ENCODE measurements at places on chromosomes 3 and 15.

DNA sequence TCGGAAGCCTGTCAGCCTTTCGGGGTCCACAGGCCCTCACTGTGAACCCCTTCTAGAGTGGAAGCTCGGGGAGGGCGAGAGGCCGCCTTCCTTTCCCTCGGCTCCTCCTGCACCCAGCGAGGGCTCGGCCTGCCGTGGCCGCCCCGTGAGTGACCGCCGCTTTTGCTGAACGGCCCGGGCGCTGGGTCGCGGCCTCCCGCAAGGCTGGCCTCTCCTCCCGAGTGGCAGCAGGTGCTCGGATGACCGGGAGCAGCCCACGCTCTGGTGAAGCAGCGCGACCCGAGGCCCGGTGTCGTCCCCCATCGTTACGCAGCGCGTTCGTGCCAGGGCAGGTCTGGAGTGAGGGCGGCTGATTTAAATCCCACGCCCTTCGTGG is 53.8 kb downstream of the LRRK1 start:
- DNase-seq = no peak

DNA sequence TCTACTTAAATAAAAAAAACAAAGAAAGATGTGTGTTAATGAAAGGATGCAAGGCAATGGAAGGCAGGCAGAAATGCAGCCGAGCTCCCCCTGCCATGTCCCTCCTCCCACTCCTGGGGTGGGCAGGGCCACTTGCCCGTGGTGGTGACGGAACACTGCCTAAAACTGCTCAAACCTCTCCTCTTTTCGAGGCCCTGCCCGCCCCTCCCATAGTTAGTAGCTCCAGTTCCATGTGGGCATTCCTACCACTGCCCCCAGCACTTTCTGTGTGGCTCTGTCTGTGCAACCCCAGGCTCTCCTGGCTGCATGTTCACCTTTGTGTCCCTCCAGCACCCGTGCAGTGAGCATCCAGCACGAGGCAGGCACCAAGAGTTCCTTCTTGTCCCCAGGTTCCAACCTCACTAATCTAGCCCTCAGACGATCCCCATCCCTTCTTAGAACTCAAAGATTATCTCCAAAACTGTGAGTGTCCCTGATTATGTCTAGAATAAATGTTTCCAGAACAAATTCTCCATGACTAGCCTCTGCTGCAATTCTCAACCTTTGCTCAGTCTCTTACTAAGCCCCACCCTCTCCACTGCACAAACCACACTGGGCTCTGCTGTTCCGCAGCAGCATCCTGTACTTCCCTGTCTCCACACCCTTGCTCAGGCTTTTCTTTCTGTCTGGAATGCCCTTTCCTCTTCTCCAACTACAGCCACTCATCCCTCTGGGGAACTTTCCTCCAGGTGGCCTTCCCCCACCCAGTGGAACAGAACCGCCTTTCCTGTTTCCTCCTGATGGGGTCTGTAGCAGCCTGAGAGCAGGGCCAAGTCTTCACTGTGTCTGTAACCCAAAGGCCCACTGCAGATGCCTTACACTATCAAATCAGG is 32.6 kb upstream of the SPTBN5 start:
- DNase-seq = peak; percentile 43

DNA sequence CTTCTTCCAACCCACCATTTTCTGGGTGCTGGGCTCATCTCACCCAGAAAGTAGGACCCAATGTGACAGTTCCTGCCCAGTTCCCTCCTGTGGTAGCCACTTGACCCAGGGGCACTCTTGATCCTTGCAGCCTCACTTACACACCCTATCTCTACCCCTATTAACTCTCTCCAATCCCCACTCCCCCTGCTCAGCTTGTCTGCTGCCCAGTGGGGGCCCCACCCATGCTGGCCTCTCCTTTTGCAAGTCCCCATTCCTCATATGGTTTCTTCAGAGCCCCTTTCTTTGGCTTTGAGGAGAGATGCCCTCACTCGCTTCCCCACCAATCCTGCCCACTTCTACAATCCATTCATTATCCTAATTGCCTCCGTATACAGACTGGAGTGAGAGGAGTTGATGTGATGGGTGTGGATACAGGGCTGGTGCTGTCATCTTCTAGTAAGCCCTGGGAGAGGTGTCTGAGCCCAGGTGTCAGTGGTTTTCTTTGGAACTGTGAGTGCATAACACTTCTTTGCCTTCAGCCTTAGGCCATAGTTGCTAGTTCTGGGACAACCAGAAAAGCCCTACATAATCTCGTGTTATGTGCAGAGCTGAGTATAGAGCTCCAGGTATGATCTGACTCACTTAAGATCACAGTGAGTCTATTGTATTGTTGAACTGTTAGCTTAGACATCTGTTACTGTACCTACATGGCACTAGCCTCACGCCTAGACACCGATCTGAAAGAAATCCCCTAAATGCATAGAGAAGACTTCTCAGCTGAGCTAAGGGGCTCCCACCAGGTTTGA is 4.8 kb upstream of the CCR5 start:
- DNase-seq = no peak

DNA sequence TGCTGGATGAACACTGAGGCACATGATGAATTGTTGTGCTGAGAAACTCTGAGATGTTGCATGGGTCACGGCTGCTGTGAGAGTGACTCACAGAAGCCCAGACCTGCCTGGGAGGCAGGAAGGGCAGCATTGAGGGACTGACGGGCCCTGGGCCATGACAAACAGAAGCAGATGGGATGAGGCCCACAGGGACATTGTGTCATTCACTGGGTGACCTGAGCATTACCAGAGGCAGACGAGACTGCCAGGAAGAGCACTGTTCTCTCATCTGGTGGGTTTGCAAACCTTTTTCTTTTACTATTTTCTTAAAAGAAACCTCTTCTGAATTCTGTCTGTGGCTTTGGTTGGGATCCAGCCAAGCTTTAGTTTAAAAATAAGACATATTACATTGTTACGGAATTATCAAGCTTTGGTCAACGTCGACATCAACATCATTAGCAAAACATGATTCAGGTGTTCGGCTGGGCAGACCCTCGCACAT is 67.8 kb downstream of the BDH1 start:
- DNase-seq = peak; percentile 89

GRCh38 chr15:35436422-35436821 is 109.5 kb downstream of the DPH6 start:
- DNase-seq = no peak

DNA sequence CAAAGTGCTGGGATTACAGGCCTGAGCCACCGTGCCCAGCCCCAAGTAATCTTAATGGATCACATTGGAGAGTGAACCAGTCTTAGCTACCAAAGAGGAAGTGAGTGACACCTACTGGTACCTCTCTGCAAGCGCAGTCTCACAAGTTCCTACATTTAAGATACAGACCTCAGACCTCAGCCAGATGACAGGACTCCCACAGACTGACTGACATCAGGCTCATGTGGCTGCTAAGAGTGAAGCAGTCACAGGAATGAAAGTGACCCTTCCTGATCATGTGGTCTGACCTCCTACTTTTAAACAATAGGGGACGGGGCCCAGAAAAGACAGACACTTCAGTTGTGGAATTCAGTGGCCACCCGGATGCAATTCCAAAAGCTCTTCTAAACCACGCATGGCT is 36.3 kb upstream of the GNB5 start:
- DNase-seq = peak; percentile 90

- DNase-seq = no peak
These were observed 12.4 kb downstream of the SPATA16 start for GRCh38 chr3:173128633-173129032.

GRCh38 chr3:148208975-148209374 is 488.7 kb upstream of the AGTR1 start:
- DNase-seq = peak; percentile 54

DNA sequence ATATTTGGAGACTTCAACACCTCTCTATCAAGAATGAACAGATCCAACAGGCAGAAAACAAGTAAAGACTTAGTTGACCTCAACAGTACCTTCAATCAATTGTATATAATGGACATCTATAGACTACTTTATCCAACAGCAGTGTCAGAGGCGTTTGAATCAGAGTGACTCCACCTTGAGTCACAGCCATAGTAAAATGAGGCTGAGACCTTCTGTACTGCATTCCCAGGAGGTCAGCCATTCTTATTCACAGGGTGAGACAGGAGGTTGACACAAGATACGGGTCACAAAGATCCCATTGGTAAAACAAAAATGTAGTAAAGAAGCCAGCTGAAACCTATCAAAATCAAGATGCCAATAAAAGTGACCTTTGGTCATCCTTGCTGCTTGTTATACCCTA is 299.8 kb downstream of the CNTN3 start:
- DNase-seq = no peak

DNA sequence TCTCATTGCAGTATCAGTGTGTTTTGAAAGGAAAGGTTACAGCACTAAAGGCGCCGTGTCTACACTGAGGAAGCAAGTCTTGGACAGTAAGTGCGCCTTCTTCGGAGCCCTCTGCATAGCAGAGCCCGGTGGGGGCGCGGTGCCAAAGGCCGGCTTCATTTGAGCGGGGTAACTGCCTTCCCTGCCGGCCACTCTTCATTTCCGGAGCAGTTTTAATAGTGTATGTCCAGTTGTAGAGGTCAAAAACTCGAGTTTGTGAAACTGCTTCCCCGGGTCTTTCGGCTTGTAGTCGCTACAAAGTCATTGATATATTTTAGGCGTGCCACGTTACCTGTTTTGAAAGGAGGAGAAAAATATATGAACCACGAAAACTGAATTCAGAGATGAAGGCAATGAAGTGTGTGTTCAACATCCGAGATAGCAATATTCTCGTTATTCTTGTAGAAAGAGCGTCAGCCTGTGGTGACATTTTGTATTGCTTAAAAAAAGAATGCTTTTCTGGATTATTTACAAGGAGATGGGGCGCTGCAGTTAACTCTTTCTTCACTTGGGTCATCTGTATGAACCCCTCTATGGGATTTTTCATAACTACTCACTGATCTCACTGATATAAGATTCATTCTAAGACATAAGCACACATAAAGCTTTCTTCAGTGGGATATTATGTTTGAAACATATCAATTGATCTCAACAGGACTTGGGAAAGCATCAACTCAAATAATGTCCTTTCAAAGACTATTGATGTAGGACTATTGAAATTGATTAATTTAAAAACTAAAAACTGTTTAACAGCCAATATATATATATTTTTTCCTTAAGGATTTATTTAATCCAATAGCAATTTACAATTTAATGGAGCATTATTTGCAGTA is 3.0 kb downstream of the ALCAM start:
- peak; percentile 81 for DNase-seq

DNA sequence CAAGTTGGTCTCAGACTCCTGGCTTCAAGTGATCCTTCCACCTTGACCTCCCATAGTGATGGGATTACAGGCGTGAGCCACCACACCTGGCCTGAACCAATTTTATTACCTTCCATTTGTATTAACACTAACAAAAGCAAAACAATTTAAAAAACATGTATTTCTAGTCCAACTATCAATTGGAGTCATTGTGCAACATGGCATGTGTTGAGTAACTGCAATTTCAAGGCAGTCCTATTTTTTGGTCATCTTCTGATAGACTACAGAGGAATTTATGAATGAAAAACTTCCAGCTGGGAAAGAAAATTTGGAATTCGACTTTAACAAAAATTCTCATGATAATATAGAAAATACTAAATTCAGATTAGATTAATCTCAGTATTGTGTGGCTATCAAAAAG is 16.8 kb downstream of the SPTSSB start:
- no peak for DNase-seq

GRCh38 chr15:63389902-63390670 is 8.4 kb upstream of the CA12 start:
- no peak for DNase-seq

DNA sequence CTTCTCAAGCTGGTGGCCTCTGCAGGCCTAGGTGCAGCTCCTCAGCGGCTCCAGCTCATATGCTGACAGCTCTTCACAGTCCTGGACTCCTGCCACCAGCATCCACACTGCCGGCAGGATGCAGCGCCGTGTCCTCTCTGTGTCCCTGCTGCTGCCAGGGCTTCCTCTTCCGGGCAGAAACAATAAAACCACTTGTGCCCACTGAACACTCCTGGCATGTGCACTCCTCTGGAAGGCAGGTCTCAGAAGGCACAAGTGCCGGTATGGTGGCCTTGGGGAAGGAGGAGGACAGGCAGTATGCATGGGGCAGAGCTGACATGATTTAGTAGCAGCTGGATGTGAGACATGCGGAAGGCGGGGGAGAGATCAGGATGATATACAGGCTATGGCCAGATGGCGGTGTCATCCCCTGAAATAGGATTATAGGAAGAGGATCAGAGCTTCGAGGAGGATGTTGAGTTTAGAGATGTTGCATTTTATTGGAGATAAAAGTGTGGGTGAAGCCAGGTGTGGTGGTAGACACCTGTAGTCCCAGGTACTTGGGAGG is 7.5 kb upstream of the MAN2A2 start:
- peak; percentile 23 for DNase-seq

DNA sequence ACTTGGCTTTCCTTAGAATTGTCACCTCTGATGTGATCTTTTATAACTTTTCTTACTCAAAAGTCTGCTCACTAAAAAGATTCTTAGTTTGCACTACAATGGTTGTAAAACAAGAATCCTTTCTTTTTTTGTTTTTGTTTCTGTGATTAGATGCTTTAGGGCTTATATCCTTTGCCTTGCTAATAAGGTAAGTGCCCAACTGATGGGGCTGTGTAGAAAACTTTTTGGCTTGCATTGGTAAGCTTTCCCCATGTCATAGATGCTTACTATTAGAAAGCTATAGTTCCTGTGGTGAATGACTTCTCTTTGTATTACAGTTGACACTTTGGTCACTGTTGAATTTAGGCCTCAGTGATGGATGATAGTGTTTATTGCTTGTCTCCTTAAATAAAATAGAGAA is 5.1 kb downstream of the ABHD5 start:
- no peak for DNase-seq

- no peak for DNase-seq
These were observed 17.2 kb downstream of the SYNPR start for GRCh38 chr3:63295356-63295755.

GRCh38 chr3:17432236-17432635 is 310.2 kb downstream of the TBC1D5 start:
- peak; percentile 44 for DNase-seq

- no peak for DNase-seq
These were observed 126.3 kb downstream of the EEFSEC start for GRCh38 chr3:128279601-128279880.

DNA sequence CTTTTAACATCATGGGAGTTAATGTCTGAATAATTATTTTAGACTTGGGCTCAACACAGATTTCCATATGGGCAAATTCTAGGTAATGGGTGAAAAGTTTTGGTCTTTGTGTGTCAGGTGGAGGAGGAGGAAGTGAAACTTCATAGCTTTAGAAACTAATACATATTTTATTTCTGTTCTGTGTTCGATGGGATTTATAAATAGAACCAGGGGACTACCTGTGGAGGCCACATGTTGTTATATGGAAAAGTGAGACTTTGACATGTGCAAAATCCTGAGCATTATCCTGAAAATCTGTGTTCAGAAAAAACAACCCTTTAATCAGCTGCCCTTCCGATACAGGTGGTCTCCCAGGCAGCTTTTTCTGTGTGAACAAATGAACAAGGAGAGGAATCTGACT is 209.5 kb downstream of the SOX2 start:
- DNase-seq = no peak

- no peak for DNase-seq
These were observed 442.9 kb downstream of the ERC2 start for GRCh38 chr3:56025326-56025725.

- peak; percentile 93 for DNase-seq
These were observed 25.8 kb upstream of the ANXA2 start for GRCh38 chr15:60423537-60423936.

GRCh38 chr3:171320750-171321558 is 139.3 kb downstream of the TNIK start:
- DNase-seq = peak; percentile 49

GRCh38 chr3:110664148-110664547 is 407.5 kb upstream of the NECTIN3 start:
- peak; percentile 52 for DNase-seq

- DNase-seq = no peak
These were observed 82.9 kb downstream of the LDHAL6B start for GRCh38 chr15:59289574-59289973.
